T-helper 22 cell (primary cell): ENCODE measurements at places on chromosomes 2 and 18.

DNA sequence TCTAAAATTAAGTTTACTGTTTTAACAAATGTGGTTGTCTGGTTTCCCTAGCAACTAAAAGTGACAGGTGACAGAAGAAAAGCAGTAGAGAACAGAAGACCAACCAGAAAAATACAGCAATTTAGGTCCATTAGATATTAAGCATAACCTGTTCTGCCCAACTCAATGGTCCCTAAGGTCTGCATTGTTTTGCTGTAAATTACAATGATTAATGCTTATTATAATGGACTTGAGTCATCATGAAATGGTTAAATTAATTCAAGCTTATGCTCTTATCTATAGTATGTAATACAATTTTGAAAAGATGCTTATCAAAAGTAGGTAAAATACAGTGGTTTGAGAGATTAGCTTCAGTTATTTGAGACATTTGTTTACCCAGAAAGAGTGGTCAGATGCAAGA, 378.0 kb downstream of the GRB14 start:
- no peak for DNase-seq

- DNase-seq: no peak
Measured at GRCh38 chr18:45670281-45670962, 53.6 kb upstream of the SLC14A1 start.

DNA sequence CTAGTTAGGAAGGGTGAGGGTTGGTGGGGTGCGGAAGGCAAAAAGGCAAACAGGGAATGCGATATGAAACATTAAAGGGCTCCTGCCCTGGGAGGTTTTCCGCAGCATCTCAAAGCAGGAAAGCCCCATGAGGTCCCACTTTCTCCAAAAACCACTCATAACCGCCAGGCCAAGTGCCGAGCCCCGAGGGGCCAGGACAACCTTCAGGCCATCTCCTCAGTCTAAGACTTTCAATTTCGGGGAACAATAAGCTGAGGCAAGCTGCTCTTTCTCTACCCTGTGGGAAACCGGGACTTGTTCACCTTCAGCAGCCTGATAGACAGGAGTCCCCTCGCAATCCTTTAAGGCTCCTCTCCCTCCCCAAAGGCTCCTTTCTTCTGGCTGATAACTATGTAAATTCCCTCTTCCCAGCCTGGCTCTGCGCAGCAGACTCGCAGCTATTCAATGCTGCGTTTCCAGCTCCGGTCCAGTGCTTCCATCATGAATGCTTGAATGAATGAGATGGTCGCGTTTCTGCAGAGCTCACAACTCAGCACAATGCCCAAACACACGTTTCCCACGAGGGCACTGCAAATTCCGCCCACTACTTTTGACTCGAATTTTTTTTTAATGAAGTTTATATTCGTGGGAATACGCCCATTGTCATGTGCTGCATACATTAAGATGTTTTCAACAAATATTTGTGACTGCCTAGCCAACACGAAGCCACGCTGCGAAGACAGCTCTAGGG, 1.4 kb downstream of the LAMA1 start:
- no peak for DNase-seq

DNA sequence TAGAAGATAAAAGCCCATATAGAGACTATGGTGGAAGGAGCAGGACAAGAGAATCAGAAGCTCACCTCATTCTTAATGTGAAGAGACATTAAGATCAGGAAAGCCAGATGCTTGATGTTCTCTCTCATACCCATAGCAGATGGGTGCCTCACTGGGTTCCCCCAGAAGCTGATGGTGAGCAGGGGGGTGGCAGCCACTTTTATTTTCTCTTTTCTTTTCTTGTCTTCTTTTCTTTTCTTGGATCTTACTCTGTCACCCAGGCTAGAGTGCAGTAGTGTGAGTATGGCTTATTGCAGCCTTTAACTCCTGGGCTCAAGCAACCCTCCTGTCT, 14.8 kb upstream of the CXCR4 start:
- no peak for DNase-seq

- DNase-seq: no peak
Measured at GRCh38 chr2:25103287-25103871, 61.5 kb downstream of the EFR3B start.
